Activated T-helper 1 cell treated with anti-CD3 and anti-CD28 coated beads, Interleukin-12 subunit alpha, Interleukin-12 subunit beta, Interleukin-2, Interleukin-4 antibody, amounts not matched to agents 30 ng/mL and 10 ng/mL and 1 ng/mL, durations not matched to agents 14 hours and 24 hours and 36 hours (primary cell): ENCODE measurements at places on chromosomes 1 and 21.

DNA sequence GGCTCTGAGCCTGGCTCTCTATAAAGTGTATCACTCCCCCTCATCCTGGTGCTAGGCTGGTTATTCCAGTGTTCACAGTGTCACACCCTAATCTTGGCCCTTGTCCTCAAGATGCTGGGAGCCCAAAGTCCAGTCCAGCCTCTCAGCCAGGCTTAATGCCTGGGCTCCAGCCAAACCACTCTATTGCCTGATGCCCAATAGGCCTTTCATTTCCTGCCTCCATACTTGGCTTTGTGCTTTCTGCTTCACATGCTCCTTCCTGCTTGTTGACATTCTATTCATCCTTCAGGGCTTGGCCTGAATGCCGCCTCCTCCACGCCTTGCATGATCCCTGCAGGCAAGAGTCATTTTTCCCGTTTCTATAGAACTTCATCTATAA, 1.7 kb downstream of the KLHDC8A start:
- DNase-seq, result no peak
- no peak overlapping the region for H3K27ac ChIP-seq
- H3K27me3 ChIP-seq, result peaks cover 24% of the 10 kb centered on the region
- H3K4me3 ChIP-seq, result no peak overlapping the region
- H3K36me3 ChIP-seq, result no peaks in the 10 kb centered on the region

DNA sequence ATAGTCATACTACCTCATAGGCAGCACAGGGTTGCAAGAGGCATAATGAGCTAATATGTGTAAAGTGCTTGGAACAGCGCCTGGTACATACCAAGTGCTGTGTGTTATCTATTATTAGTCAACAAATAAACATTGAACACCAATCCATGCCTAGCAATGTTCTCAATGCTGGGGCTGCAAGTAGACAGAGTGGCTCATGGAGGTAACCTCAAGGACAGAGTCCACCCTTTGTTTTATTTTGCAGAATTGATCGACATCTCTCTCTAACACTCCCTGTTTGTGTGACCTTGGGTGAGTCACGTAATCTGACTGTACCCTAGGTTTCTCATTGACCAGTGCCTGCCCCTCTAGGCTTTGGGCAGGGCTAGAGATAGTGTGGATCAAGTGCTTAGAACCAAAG, 164.0 kb upstream of the KLHDC7A start:
- no peak for DNase-seq
- no peak overlapping the region for H3K27ac ChIP-seq
- H3K36me3 ChIP-seq, result no peaks in the 10 kb centered on the region
- no peaks in the 10 kb centered on the region for H3K4me1 ChIP-seq
- peaks cover 4% of the 10 kb centered on the region for H3K27me3 ChIP-seq

- no peak overlapping the region for H3K4me3 ChIP-seq
- no peaks in the 10 kb centered on the region for H3K4me1 ChIP-seq
- DNase-seq, result no peak
- H3K27me3 ChIP-seq, result no peaks in the 10 kb centered on the region
- H3K27ac ChIP-seq, result no peak overlapping the region
These were observed 33.1 kb downstream of the KCNJ15 start for GRCh38 chr21:38289705-38290485.

- H3K27ac ChIP-seq, result no peak overlapping the region
- no peak overlapping the region for H3K4me3 ChIP-seq
- H3K36me3 ChIP-seq, result peaks cover 4% of the 10 kb centered on the region
- H3K27me3 ChIP-seq, result peaks cover 2% of the 10 kb centered on the region
- DNase-seq, result no peak
- H3K4me1 ChIP-seq, result peaks cover 11% of the 10 kb centered on the region
These were observed 51.4 kb upstream of the CR2 start for GRCh38 chr1:207402744-207403143.

DNA sequence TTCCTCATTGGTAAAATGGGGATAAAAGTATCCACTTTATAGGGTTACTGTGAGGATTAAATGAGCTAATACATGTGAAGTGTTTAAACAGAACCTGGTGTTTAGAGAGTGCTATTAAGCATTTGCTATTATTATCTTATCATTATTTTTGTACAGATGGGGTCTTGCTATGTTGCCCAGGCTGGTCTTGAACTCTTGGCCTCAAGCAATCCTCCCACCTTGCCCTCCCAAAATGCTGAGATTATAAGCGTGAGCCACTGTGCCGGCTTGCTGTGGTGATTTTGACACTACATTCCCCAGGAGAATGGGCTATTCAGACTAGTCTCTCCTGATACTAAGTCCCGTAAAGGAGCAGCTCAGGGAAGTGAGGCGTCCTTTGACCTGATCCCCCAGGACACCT, 6.3 kb upstream of the ARHGEF10L start:
- no peaks in the 10 kb centered on the region for H3K36me3 ChIP-seq
- H3K27ac ChIP-seq, result no peak overlapping the region
- H3K4me1 ChIP-seq, result no peaks in the 10 kb centered on the region
- no peak for DNase-seq
- peaks cover 22% of the 10 kb centered on the region for H3K27me3 ChIP-seq

DNA sequence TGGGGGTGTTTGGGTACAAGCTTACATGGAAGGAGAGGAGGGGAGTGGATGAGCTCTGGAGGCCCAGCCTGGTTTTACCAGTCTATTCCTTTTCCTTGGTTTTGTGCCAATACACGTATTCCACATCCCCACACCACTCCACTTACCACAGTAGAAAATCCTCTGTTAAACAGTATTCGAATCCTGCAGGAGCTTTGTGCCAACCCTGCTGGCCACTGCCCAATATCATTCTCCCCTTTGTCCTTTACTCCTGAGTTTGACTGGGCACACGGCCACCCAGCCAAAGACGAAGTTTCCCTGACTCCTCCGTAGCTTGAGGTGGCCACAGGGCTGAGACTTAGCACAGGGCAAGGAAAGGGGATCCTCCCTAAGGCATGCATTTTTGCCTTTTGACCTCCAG, 61.6 kb downstream of the TMCO4 start:
- no peak overlapping the region for H3K4me3 ChIP-seq
- H3K4me1 ChIP-seq, result no peaks in the 10 kb centered on the region
- peak overlapping the region; percentile 25 for H3K27ac ChIP-seq
- H3K27me3 ChIP-seq, result peaks cover 4% of the 10 kb centered on the region

GRCh38 chr1:54499360-54500106, 48.5 kb upstream of the ACOT11 start:
- peaks cover 55% of the 10 kb centered on the region for H3K27me3 ChIP-seq
- DNase-seq, result peak; percentile 12
- H3K4me3 ChIP-seq, result peak overlapping the region; percentile 57
- peaks cover 11% of the 10 kb centered on the region for H3K4me1 ChIP-seq
- H3K27ac ChIP-seq, result no peak overlapping the region

DNA sequence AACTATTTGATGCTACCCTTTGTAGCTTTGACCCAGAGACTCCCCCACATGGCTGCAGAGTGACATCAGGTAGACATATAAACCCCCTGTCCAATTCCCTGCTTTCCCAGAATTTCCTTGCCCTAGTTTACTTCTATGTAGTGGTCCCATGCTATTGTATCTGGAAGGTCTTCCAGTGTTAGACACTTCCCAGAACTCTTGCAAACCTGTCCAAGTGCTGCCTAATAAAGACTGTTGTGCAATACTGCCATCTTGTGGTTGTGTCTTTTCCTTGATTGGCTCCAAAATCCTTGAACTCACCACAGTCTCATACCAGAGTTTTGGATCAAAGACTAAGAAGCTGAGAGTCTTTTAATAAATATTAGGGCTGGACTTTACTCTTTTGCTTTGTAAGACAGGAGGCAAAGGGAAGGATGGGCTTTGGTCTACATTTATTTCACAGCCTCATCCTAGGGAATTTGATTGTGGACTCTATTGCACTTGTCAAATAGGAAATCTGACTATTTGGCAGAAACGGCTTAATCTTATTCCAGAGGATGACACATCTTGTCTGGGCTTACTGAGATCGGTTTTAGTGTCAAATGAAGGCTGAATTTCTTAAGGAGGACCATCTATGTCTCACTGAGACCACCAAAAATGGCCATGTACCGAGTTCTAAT, 169.9 kb downstream of the LRRC7 start:
- no peaks in the 10 kb centered on the region for H3K4me1 ChIP-seq
- no peak overlapping the region for H3K4me3 ChIP-seq
- H3K27ac ChIP-seq, result no peak overlapping the region
- no peaks in the 10 kb centered on the region for H3K27me3 ChIP-seq

DNA sequence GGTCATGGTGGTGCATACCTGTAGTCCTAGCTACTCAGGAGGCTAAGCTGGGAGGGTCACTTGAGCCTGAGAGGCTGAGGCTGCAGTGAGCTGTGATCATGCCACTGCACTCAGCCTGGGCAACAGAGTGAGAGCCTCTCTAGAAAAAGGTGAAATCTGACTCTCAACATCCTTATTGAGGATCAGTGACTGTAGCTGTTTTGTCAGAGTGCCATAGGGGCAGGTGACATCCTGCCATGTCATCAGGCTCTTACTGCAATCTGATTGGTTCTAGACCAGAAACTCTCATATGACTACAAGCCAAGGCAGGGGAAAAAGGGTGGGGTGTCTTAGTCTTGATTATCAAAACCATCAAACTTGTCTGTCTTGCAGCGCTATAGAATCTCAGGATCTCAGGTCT, 62.8 kb upstream of the NGF start:
- no peak for DNase-seq
- H3K4me3 ChIP-seq, result no peak overlapping the region
- no peaks in the 10 kb centered on the region for H3K4me1 ChIP-seq
- H3K27ac ChIP-seq, result no peak overlapping the region
- H3K36me3 ChIP-seq, result no peaks in the 10 kb centered on the region
